ENCODE measurements at places on chromosomes 5 and 9. TPM values are rescaled to one million over a fixed set of nuclear protein-coding genes. Genes with fewer than 3 reads are reported as not detected.

- no peak for DNase-seq
Measured at GRCh38 chr9:136994888-136995230, 1.5 kb downstream of the CLIC3 start.

DNA sequence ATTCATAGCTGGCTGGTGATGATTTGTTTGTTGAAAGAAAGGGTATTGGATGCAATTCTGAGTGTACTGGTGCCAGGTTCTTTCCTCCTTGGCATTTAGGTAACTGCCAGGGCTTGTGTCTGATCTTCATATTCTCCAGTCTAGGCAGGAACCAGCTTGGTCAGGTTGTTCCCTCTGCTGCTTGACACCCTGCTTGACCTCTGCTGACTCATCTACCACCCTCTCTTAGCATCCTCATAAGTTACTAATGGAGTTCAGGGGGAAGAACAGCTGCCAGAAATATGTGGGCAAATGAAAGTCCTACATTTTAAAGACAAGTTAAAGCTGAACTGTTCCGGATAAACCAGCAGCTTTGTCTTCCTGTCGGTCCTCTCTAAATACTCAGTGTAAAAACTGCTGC, 116.1 kb upstream of the TNC start:
- DNase-seq, result no peak

DNA sequence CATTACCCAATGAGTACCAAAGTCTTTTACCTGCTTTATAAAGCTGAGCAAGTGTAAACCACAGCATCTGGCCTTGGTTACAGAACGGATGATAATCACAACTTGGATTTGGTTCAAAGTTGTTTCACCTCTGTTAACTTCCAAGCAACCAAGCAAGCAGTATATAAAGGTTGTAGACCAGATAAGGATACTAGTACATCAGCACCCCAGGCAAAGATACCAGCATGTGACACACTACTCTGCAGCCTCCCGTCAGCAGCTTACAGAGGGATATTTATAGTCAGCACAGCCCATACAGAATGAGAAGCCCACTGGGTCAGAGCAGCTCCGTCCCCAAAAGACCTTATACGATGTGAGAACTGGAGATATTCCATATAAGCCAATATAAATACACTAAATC, 193.3 kb downstream of the SMARCA2 start:
- no peak for DNase-seq

DNA sequence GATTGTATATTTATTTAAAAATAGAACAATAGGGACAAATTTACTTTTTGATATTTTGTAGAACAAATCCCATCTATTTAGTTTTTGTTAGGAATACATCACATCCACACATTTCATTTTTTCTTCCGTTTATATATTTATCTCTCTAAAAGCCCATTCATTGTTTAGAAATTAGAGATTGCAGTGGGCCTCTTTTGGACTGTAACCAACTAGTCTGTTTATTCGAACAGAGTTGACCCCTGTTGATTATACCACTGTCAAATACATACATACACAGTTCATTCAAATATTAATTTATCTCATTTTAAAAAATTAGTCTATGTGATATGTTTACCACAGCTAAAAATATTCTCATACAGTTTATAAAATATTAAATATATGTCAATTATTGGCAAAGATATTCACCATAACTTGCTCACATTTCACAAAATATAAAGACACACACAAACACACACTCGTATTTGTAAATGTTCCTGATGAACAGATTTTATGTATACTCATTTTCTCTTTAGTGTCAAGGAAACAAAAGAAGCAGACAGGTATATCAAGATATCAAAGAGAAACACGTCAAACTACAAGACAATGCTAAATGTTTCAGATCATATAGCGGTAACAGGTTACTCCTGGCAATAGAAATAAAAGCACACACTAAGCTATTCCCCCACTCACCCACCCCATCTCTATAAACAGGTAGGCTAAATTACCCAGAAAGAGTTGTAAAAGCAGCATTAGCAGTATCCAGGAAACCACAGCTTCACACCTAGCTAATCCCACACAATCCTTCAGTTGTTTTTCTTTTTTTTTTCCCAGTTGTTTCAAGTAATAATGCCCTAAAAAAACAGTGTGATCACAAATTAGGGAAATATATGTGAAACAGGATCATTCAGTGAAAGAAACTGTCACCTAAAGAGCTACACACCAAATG, 283.9 kb downstream of the ADAMTS6 start:
- no peak for DNase-seq

DNA sequence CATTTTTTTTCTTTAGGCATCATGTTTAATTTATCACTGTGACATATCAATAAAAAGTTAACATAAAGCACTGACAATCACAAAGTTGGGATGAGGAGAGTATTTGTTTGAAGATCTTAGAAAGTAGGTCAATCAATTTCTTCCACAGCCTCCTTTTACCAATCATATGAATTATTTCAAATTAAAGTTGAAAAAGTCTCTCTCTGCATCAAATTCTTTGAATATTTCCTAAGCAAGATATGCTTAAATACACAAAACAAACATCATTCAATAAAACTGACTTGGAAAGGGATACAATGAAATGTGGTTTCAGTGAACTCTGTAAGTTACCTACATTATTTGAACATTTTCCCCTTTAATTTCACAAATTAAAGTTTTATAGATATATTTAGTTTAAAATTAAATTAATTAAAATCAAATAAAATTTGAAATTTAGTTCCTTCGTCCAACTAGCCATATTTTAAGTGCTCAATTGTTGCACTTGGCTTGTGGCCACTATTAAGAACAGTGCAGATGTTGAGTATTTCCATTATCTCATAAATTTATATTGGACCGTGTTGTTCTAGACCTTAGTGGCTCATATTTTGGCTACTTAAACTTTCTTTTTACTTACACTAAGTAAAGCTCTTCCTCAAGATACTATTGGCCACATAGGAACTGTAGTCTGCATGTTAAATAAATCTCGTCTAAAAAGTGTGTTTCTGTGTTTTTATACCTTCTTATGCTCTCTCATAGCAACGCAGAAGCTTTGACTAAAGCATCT, 949.7 kb upstream of the NUDT12 start:
- no peak for DNase-seq

DNA sequence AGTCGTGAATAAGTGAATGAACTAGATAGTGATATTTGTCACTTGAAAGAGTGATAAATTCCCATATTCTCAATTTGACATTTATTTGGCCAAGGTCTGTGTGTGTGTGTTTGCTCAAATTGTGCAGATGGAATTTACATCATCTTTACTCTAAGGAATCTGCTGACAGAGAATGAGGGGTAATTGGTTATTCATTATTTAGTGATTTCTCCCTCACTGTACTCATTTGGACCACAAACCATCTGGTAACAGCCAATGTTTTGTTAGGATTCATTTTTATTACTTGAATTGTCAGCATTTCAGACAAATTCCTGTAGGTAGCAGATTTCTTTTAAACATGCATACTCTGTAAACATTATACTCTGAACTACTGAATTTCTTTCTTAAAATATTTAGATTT, 15.6 kb downstream of the VCAN start:
- DNase-seq, result no peak

- DNase-seq, result no peak
Measured at GRCh38 chr9:89790542-89791109, 185.8 kb downstream of the GADD45G start.

- DNase-seq, result no peak
Measured at GRCh38 chr5:152568016-152568415, 162.9 kb upstream of the NMUR2 start.

DNA sequence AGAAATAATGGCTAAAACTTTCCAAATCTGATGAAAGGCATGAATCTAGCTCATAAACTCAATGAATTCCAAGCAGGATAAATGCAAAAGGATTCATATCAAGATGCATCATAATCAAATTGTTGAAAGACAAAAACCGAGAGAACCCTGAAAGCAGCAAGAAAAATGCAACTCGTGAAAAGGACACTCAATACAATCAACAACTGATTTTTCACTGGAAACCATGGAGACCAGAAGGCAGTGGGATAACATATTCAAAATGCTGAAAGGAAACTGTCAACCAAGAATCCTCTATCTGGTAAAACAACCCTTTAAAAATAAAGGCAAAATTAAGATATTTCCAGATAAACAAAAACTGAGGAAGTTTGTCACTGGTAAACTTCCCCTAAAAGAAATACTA, 9.5 kb downstream of the FBXL17 start:
- no peak for DNase-seq

- DNase-seq, result no peak
Measured at GRCh38 chr9:77158772-77159513, 18.4 kb upstream of the VPS13A start.

DNA sequence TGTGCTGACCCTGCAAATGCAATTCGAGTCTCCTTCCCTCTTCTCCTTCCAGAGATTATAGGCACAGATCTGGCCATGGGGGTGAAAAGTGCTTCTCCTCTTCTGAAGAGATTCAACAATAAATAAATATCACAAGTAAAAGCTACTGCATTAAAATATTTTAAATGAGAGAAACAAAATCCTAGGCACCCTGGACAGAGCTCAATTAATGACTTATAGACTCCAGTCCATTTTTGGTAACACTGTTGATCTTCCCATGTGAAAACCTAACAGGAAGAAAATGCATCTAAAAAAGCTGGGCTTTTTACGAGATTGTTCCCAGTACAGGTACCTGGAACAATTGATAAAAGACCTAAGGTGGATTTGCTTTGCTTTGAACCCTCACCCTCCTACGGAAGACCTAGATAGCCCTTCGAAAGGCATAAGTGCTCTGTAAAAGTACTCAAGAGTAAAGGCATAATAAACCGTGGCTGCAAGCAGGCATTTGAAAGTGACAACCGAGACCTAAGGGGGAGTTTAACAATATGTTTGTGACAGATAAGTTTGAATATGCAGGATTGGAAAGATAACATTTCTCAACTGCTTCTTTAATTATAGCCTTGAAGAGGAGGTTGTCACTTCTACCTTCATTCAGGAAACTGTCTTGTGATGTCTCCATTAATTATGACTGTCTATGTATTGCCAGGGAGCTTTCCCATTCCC, 29.4 kb upstream of the MED10 start:
- no peak for DNase-seq

DNA sequence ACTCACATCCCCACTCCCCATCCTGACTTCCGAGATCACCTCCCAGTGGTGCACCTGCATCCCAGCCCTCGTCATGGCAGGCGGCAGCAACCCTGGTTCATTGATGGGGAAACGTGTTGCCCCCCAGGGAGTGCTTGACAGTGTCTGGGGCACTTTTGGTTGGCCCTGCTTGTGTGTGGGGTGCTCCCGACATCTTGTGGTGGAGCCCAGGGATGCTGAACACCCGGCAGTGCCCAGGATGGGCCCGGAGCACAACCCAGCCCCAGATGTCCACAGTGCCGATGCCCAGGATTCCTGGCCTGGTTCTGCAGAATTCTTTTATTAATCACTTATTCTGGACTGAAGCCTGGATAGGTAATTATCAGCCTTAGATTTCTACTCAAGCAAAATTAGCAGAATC, 3.7 kb downstream of the MRPL36 start:
- no peak for DNase-seq

DNA sequence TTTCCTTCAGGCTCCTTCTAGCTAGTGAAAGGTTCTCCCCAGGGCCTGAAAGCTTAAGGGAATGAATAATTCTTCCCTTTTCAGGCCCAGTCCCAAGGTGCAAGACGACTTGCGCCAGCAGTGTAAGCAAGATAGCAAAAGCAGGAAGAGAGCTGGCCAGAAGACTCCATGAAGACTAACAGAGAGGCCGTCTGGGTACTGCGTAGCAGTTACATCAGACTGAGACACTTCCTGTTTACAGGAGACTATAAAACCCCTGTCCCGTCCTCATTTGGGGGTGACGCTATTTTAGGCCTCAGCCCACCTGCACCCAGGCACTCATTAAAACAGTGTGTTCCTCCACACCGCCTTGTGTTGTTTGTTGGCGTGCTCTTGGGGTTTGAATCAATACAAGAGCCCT, 90.7 kb upstream of the MOCS2 start:
- DNase-seq, result no peak

DNA sequence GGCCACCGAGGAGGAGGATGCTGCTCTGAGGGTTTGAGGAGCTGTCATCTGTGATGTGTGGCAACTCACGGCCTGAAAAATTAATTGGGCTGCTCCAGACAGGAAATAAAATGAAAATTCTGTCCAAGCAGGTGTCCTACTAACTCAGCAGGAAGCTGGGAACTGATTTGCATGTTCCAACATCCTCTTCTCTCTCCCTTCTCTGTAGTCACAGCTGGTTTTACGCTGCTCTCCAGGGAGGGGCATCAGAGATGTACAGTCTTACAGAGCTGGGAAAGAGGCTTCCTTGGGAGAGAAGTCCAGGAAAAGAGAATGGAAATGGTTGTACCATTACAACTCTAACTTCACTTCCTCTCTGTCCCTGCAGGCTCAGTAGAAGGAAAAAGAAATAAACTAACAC, 24.2 kb upstream of the SIL1 start:
- DNase-seq, result no peak

DNA sequence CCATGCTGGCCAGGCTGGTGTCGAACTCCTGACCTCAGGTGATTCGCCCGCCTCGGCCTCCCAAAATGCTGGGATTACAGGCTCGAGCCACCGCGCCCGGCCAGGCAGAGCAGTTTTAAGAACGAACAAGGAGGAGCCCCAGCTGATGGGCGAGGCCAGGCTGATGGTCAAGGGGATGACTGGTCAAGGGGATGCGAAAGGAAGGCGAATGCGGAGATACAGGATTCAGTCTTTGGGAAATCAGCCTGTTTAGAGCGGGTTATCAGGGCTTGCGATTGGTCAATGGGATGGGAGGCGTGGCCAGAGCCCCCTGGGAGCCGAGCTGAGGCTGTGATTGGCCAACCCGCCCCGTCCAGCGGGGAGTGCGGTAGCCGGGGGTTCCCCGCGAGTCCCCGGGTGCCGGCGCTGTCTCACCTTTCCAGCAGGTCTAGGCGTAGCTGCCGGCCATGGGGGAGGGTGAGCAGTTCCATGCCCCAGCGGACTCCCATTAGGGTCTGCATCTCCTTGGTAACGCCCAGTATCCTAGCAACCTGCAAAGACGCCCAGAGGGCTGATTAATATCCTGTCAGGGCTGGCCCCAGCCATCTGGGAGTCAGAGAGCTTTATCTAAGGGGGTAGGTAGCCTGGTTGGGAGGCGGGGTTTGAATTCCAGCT, 7.5 kb upstream of the TOR2A start:
- no peak for DNase-seq

GRCh38 chr9:130658893-130659698, 5.3 kb upstream of the PRDM12 start:
- DNase-seq, result no peak

- DNase-seq, result no peak
Measured at GRCh38 chr5:82521431-82522051, 243.4 kb upstream of the RPS23 start.

SEMA6A gene
- total RNA-seq, result 37.8 TPM

LHX6 gene
- total RNA-seq, result 5.7 TPM

TAF11L3 gene
- not detected for total RNA-seq

PCDHA6 gene
- 0.96 TPM for total RNA-seq

TSSK1B gene
- total RNA-seq, result 2.1 TPM

TMEM250 gene
- total RNA-seq, result 31.8 TPM

PLAC8L1 gene
- 1.1 TPM for total RNA-seq

DMGDH gene
- total RNA-seq, result 3.8 TPM

C9orf50 gene
- total RNA-seq, result not detected

Measured in ureter (tissue), 1 donor.